ENCODE measurements at places on chromosomes 12 and 14.

DNA sequence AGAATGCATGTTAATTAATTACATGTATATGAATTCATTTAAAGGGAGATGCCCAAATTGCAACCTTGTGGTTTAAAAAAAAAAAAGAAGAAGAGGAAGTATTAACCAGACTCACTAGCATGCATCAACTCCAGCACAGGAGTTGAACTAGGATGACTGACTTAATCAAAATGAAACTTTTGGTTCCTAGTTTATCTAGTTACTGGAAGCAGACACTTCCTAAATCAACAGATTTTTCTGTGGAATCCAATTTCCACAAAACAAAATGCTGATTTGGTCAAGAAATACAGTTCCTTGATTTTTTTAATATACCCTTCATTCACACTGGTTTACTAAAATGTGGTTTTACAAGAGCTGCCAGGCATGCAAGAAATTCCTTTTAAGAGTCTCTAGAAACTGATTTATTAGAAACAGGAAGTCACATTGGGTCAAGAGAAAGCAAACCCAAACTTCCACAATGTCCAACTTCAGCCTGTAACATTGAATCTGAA is 41.6 kb downstream of the ITPR2 start:
- DNase-seq, result no peak

- DNase-seq, result no peak
These were observed 20.5 kb upstream of the DIO3 start for GRCh38 chr14:101540481-101541462.

DNA sequence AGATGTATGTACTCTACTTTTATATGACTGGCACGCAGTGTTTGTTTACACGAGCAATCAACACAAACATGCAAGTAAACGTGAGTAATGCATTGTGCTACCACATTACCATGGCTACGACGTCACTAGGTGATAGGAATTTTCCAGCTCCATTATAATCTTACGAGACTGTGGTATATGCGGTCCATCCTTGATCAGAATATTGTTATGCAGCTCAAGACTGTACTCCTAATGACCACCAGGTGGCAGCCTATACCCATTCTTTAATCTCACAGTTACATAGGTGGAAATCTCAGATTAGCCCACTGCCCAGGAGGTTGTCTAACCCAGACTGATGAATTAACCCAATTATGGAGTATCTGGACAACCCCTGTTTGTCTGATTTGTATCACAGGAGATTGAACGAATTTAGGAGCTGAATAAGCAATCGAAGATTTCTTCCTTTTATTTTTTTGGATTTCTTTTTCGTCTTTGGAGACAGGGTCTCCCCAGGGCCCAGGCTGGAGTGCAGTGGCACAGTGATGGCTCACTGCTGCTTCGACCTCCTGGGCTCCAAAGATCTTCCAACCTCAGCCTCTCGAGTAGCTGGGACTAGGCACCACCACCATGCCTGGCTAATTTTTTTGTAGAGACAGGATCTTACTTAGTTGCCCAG is 8.7 kb upstream of the TESPA1 start:
- peak; percentile 65 for DNase-seq

DNA sequence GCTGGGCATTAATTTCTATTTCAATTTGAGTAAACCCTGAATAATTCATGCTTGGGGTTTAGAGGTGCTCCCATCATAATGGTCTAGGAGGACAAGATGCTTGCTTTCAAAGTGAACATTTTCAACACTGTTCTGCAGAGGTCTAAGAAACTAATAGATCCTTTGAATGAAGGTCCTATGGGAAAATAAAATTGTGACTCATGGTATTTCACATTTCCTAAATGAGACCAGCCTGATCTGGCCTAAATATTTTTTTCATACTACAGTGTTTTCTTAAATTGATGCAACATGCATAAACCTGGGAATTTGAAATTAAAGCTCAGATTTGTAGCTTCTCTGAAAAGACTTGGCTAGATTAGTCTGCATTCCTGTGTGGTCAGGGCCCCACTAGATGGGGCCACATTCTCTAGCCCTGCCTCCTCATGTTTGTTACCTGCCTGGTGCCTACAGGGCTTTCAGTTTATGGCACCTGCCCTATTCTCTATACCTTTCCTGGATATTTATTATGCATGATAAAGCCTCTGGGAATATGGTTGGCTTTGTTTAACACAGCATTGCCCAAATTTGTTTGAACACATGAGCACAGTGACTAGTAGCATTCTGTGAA is 112.7 kb downstream of the METTL25 start:
- DNase-seq, result no peak

DNA sequence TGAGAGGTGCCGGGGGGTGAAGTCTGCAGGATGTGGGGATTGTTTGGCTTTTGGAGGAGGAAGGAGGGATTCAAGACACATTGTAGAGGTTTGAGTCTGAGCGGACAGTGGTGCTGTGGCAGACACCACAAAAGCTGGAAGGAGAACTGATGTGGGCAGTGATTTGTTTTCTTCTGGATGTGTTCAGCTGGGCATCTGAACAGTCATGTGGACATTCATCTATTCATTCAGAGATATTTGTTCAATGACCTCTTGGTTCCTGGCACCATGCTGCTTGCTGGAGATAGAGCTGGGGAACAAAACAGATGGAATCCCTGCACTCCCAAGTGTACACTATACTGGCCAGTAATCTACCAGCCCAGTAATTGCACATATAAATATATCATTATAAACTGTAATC is 64.0 kb downstream of the PTPN11 start:
- no peak for DNase-seq

DNA sequence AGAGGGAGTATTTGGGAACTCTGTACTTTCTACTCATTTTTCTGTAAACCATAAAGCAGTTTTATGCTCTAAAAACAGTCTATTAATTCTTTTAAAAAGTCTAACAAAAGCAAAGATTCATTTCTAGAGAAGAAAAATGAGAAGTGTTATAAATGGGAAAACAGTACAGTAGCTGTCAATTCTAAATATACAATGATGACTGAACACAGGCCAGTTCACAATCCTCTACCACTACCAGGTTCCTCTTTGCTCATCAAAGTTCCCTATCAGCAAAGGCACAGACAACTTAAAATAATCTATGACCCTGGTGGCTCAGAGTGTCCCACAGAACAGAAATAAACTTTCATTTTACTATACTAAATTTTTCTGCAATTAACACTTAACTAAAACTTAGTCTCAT is 12.5 kb downstream of the NAA25 start:
- DNase-seq, result no peak

- no peak for DNase-seq
These were observed 57.3 kb downstream of the MAX start for GRCh38 chr14:65045006-65045405.

DNA sequence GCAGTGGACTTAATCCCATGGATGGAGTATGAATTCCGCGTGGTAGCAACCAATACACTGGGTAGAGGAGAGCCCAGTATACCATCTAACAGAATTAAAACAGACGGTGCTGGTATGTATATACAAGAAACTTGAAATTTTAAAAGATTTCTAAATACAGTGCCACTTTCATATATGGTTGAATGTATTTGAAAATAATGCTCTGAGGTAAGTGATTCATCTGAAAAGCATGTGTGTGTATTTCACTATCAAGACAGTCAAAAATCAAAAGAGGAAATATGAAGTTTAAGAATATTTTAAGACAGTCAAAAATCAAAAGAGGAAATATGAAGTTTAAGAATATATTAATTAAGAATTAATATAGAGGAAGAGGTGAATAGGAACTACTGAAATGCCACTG is 195.0 kb upstream of the PDZRN4 start:
- DNase-seq, result no peak

DNA sequence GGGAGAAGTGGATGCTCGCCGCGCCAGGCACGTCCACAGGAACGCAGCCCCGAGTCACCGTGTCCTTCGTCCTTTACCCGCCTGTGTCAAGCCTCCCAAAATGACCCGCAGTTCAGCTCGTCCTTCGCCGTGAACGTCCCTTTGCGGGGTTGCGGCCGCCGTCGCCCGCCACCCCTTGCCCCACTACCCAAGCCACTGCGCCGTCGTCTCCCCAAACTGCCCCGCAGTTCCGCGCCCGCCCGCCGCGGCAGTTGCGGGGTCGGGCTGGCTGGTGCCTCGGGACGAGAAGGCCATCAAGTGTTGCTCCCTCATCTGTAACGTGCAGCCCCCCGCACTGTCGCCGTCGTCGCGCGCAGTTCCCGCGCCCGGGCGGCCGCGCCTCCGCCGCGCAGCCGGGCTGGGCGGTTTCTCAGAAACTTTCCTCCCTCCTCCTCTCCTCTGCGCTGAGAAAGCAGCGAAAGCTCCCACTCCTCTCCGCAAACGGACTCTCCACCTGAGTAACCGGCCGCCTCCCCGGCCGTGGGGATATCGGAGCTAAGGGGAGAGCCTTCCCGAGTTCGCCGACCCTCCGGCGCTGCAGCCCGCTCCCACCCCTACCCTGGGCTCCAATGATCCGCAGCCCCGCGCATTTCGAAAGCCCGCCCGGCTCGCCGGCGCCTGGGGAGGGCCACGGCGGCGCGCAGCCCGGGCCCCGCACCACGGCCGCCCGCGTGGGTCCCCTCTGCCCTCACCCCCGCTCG is 6.7 kb downstream of the CDKN1B start:
- peak; percentile 50 for DNase-seq

DNA sequence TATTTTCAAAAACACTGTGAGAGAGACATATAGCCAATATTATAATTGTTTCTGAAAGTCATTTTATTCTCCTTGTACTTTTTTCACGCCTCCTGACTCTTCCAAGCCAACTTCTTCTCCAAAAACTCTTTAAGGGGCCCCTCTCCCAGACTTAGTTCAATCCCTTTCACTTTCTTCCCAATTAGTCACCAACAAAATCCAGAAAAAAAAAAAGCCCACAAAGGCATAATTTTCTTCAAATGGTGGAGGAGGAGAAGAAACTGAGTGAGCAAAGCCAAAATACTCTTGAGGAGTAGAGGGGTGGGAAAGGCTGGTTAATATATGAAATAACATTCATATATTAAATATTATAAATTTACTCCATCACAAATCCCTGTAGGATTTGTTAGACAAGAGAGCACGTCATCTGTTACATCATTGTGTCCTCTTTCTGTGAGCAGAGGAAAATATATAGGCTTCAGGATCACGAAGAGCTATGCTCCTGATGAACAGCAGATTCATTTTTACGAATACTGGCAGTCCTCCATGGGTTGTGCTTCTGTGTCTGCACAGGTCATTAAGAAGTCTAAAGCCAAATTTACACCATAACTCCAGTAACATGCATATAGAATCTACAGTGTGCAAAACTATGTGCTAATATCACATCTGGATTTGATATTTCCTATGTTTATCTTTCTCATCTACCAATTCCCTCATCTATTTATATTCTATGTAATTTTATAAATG is 25.9 kb upstream of the NID2 start:
- no peak for DNase-seq

DNA sequence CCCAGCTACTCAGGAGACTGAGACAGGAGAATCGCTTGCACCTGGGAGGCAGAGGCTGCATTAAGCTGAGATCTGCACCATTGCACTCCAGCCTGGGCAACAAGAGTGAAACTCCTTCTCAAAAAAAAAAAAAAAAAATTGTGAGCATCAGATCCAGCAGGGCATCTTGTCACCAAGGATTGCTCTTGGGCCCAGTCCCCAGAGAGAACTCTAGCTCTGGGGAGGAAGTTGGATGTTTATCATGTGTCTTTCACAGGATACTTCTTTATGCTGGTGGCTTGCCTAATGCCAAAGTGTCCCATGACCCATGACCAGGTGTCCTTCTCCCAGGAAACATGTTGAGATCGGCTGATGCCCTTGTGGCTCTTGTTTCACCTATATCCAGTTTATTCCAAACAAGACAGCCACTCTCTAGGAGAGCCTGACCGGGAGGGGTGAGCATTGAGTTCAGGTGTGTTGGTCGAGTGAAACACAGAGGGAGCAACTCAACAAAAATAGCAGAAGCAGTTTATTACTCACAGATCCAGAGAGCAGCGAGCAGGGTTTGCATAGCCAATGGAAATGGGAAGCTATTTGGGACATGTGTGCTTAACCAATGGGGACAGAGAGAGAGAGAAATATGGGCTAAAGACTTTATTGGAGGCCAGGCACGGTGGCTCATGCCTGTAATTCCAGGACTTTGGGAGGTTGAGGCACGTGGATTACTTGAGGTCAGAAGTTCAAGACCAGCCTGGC is 6.6 kb upstream of the TCHP start:
- DNase-seq, result no peak

DNA sequence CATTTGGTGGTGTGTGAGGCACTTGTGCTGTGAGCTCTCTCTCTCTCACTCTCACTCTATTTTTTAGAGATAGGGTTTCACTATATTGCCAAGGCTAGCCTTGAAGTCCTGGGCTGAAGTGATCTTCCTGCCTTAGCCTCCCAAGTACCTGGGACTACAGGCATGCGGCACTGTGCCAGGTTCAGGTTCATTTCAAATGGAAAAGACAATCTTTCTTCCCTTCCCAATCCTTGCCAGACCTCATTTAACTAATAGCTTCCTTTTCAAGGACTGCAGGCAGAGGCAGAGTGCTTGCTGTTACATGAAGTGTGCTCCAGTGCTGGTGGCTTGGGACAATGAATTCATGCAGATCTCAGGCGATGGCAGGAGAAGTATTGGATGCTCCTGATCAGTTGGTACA is 73.2 kb upstream of the BICD1 start:
- no peak for DNase-seq

DNA sequence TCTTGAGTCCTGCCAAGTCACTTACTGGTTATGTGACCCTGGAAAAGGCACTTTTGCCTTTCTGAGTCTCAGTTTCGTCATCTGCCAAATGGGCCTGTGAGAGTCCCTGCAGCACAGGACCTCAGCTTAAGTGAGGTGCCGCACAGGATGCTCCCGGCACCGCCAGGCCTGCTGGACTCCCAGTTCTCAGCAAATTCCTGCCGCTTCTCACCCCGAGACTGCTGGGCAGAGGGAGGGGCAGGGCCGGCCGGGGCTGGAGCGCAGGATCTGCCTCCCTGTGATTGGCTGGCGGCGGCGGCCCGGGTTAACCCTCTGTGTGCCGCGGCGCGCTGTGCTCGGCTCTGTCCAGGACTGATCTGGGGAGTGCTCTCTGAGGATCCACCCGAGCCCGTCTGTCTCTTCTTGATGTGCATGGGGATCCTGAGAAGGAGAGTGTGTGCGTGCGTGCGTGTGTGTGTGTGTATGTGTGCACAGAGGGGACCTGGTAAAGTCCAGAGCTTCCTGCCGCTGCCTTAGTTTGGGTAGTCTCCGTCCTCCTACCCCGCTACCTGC is 8.6 kb downstream of the SETD1B start:
- peak; percentile 51 for DNase-seq

DNA sequence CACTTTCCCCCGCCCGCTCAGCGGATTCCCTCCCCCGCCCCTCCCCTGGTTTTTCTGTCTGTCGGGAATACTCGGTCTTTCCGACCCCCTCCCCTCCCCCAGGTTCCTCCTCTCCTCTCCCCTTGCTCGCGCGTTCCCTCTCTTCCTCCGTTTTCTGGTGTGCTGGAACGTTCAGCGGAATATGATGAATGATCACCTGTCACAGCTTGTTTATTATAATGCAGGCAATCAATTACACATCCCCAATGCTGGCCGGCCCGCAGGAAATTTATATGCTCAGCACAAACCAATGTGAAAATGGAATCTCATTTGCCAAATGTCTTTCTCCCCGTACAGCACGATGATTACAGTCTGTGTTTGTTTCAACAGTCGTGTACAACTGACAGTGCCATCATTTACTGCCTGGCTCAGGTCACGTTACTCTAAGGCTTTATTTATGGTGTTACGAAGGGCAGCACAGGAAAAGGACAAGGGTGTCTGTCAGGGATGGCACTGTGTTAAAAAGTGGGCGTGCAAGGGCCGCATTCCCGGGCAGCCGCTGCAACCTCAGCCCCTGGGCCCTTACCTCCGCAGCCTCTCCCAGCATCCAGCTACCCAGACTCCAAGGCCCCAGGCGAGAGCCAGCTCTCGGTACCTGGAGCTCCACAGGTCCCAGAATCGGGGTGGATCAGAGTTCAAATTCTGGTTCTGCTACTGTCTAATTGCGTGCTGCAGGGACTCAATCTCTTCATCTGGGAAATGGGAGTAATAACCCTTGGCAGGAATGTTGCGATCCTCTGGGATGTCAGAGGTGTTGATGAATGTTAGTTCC is 24.7 kb upstream of the MAP1LC3B2 start:
- DNase-seq, result no peak

Data from stimulated activated CD4-positive, alpha-beta T cell treated with anti-CD3 and anti-CD28 coated beads, Interleukin-2, amount 100 ng/mL, for 24 hours (primary cell).